ENCODE measurements at places on chromosomes 5 and 9.

GRCh38 chr9:68706363-68707201 is 1.5 kb downstream of the PIP5K1B start:
- DNase-seq, result no peak

- DNase-seq, result no peak
Observed at GRCh38 chr5:71748360-71748759, 29.3 kb downstream of the CARTPT start.

GRCh38 chr5:180133551-180133950 is 62.0 kb upstream of the RNF130 start:
- DNase-seq, result no peak

DNA sequence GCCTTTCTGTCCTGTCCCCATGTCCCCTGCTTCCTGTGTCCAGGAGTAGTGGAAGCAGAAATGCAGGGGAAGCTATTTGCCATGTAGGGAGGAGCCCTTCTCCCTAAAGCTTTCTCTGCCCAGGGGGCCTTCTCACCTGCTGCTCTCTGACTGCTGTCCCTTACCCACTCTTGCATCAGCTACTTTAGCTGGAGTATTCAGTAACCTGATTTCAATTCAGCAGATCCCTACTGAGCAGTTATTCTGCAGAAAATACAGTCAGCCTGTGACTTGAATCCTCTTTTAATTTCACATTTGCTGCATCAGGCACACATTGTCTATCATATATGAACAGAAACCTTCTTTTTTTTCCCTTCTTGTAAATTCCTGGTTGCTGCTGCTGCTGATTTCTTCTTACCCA is 90.4 kb downstream of the MVB12B start:
- DNase-seq, result no peak

DNA sequence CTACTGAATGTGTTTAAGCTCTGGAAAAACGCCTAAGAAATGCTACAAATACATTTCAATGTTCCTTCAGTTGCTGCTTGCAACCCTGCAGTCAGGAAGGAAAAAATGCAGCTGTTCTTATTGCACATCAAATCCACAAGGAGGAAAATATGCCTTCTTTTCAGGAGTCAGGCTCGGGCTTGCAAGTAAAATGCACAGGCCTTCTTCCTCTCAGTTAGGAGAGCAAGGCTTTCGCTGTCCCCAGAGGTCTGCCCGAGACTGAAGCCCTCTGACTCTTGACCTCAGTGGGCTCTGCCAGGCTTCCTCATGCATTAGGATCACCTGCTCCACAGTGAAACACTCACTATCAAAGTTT is 899 bp upstream of the SHC3 start:
- DNase-seq, result no peak
